ENCODE measurements at places on chromosomes 4 and X.

- DNase-seq: no peak
Observed at GRCh38 chrX:2388669-2389068, 112.1 kb downstream of the DHRSX start.

DNA sequence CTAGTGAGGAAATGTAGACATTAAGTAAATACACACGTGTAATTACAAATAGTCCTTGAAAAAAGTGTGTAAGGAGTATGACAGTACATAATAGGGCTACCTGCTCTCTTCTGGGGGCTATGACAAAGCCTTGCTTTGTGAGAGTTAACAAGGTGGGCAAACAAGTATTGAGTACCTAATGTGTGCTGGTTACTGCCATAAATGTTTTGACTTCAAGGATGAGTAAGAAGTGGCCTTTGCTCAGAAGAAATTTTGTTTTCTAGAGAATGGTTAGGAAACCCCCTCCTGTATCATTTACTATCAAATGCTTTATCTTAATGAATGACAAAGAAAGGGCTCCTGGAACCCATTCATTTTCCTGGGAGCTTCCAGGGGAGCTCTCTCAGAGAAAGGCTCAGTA lies 167.0 kb upstream of the CASK start:
- DNase-seq: no peak

DNA sequence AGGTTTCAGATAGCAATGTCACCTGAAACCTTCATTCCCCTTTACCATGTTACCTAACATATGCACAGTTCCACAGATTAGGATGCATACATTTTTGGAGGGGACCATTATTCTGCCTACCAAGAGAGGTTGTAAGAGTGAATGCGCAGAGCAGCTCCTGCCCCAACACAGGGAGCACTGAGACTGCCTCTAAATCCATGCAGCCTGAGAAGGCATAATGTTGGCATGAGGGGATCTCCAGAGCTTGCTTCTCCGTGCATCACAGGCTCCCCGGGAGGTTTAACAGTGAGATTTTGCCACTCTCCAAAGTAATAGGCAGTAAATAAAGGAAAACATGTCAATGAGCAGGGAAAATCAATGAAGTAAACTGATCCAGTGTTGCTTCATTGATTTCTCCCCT lies 410.8 kb downstream of the PCDH7 start:
- DNase-seq: no peak

DNA sequence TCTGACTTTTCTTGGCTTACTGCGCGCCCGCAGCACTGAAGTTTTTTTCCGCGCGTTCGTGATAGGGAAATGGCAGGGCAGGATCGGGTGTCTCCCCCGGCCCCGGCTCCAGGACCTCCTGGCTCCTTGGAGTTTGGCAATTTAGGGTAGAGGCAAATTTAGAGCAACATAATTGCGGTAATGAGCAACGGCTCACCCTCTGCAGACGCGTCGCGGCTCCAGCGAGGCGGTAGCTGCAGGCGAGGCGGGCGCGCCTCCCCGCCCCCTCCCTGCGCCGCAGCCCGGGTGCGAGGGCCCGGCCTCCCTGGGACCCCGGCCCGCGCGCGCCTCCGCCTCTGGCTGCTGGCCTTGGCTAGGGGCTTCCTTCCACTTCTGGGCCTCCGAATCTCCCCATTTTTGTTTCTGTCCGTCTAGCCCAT lies 6.2 kb downstream of the MSX1 start:
- DNase-seq: no peak

GRCh38 chr4:124066595-124066994 lies 645.9 kb downstream of the ANKRD50 start:
- DNase-seq: no peak

- no peak for DNase-seq
Observed at GRCh38 chrX:48645669-48646068, 37.9 kb upstream of the WAS start.
